HS-27A (cell line): ENCODE measurements at places on chromosomes 12 and 14.

GRCh38 chr14:99578541-99579101, 25.4 kb downstream of the CCDC85C start:
- DNase-seq, result no peak

- no peak for DNase-seq
Observed at GRCh38 chr14:33343016-33343415, 404.3 kb downstream of the NPAS3 start.

DNA sequence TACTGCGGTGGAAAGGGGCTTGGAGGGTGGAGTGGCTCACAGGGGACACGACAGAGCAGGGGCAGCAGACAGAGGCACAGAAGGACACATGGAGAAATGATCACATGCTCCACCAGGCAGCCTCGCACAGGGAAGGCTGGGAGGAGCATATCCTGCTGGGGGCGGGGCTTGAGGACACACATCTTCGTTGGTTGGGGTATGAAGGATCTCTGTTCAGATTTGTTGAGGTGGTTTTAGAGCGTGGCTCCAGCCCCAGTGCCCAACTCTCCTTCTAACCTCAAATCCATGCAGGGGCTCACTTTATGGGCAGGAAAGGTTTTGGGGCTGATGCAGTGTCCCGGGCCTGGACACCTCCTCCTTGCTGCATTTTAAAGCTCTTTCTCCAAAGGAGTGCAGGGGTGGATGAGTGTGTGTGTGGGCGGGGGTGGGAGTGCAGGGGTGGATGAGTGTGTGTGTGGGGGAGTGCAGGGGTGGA, 733 bp upstream of the P3H3 start:
- peak; percentile 82 for DNase-seq

DNA sequence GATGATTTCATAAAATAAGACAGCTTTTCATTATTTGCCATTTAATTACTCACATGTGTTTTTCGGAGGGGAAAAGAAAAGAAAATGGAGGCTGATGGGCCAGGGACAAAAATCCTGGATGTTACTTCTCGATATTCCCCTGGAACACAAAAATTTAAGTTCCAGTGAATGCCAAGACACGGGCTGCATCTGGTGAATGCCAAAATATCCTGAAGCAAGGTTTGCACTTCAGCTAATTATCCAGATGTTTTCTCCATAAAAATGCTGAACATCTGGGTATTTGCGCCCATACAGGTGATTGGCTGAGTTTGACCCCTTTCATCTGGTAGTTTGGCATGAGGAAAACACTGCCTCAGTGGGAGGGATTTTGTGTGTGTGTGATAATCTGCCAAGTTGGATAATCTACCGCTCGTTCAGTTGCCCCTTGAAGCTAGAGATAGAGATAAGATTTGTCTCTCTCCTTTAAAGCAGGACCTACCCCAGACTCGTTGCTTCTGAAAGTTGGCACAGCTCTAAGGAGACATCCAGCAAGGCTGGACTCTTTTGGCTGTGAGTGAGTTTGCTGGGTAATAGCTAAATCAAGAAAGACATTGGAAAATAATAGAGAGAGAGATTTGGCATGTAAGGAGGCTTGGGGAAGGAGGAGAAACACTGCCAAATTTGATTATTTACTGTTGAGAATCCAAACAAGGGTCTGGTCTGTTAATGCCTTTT, 390.0 kb downstream of the EGLN3 start:
- DNase-seq, result no peak

- no peak for DNase-seq
Observed at GRCh38 chr14:79062226-79062625, 892.1 kb downstream of the NRXN3 start.

GRCh38 chr12:100593490-100593889, 20.0 kb downstream of the GAS2L3 start:
- DNase-seq, result no peak

- DNase-seq, result no peak
Observed at GRCh38 chr14:69483765-69484443, 624 bp upstream of the PLEKHD1 start.

- no peak for DNase-seq
Observed at GRCh38 chr12:60100852-60101251, 505.0 kb downstream of the SLC16A7 start.

GRCh38 chr14:37232907-37233481, 35.3 kb downstream of the MIPOL1 start:
- DNase-seq, result peak; percentile 41

- DNase-seq, result no peak
Observed at GRCh38 chr14:35285168-35286002, 6.8 kb upstream of the PSMA6 start.

- DNase-seq, result no peak
Observed at GRCh38 chr14:49303946-49304516, 282.1 kb downstream of the RPS29 start.

GRCh38 chr12:1594006-1594260, 448 bp downstream of the FBXL14 start:
- DNase-seq, result no peak

GRCh38 chr14:71739273-71739990, 192.8 kb upstream of the RGS6 start:
- no peak for DNase-seq

GRCh38 chr14:74846168-74846567, 29.8 kb downstream of the PROX2 start:
- DNase-seq, result no peak

DNA sequence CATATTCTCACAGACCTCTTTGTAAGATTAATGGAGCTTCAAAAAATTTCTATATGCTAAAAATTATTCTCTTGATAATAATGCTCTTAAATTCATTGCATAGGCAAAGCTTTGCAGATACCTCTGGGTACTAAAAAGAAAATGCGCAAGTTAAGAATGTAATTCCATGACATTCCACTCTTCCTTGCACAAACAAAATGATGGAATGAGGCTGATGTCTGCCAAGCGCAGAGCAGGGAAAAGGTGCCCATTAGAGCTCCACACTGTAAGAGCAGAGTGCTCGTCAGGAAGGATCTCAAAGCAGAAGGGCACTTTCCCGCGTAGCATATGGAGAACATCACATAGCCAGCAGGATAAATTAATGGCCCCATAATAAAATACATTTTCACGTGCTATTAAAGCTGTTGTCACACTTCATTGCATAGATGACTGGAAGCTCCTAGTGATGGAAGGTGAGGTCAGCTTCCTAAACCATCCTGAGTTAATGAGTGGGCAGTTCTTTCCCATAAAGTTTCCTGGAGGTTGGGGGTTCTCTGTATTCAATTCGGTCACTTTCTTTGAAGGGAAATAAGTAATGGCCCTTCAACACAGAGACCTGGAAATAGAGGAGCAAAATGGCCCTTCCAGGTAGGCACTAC, 1058.9 kb downstream of the GALC start:
- no peak for DNase-seq

DNA sequence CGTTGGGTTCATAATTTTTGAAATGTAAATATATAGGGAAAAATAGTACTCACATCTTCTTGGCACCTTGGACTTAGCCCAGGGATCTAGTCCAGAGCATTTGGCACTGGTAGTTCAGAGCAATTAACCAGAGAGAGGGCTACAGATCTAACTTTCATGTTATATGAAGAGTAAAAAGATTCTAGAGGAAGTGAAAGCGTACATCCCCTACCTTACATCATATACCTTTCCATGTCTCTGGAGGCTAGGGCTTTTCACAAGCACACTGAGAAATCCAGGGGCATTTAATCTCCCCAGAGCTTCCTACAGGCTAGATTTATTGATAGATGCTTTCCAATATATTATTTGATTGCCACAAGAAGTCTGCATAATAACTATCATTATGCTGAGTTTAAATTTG, 687.5 kb upstream of the FBXO33 start:
- no peak for DNase-seq

DNA sequence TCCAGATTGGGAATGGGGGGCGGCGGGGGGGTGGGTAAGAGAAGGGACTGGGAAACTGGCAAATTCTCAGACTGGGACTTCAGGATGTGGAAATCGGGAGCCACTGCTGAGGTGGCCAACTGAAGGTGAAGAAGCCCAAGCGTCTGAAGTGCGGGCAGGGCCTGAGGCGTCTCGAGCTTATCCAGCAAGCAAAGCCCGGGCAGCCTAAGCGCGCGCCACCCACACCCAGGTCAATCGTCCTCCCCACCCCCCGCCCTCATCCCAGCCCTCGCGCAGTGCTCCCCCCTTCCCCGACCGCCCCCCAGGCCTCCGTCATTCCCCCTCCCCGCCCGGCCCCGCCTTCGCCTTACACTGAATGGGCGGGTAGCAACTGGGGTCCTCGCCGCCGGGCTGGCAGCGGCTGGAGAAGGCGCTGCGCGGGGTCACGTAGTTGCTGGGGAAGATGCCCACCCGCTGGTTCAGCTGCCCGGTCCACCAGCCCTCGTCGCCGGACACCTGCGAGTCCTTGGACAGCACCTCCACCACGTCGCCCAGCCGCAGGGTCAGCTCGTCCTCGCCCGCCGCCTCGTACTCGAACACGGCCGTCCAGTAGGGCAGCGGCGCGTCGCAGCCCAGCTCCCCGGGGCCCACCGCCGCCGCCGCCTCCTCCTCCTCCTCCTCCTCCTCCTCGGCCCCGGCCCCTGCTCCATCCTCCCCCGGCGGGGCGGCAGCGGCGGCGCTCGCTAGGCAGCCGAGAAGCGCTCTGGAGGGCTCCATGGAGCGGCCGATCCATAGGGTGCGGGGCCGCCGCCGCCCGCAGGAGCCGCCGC, 693 bp downstream of the MAP3K9 start:
- DNase-seq, result no peak

- peak; percentile 58 for DNase-seq
Observed at GRCh38 chr14:36105401-36105800, 71.1 kb downstream of the PTCSC3 start.

GRCh38 chr14:61632807-61633206, 62.5 kb upstream of the HIF1A start:
- DNase-seq, result no peak

GRCh38 chr14:68805414-68805813, 12.5 kb upstream of the ZFP36L1 start:
- DNase-seq, result no peak

GRCh38 chr12:132433641-132434395, 56.1 kb upstream of the FBRSL1 start:
- DNase-seq, result no peak

GRCh38 chr12:27822076-27822712, 42.2 kb upstream of the MANSC4 start:
- peak; percentile 68 for DNase-seq
